ENCODE measurements at places on chromosomes 1 and 21. TPM values are rescaled to one million over a fixed set of nuclear protein-coding genes. Genes with fewer than 3 reads are reported as not detected.

FCGR3B gene
- 33.5 TPM for total RNA-seq

DNA sequence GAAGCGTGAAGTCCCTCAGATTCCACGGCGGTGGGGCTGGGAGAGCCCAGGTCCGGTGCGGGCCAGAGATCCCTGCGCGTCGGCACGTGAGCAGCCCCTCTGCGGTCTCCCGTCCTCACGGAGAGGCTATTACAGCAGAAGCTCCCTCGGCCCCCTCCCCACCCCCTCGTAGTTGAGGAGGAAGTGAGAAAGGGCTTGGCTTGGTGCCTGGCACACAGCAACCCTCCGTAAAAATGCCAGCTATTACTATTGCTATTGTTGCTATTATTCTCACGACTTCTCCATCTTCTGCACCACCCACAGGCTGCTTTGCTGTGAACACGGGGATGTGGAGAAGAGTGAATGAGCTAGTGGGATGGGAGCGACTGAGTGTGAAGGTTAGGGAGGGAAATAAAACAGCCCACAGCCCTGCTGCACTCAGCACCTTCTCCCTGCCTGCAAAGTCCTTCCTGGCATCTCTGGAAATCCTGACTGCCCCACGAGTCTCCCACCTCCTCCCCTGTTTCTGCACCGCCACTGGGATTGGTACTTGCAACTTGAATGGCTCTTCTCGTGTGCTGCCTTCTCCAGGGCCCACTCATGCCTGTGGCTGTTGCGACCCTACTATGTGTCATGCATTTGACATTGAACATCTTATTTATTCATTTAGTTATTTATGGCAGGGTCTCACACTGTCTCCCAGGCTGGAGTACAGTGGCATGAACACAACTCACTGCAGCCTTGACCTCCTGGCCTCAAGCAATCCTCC is 26.6 kb downstream of the ZBTB18 start:
- no peaks in the 10 kb centered on the region for H3K36me3 ChIP-seq
- H3K27me3 ChIP-seq = no peaks in the 10 kb centered on the region
- no peak overlapping the region for H3K27ac ChIP-seq

SLC2A5 gene
- total RNA-seq = 0.30 TPM

- no peaks in the 10 kb centered on the region for H3K27me3 ChIP-seq
- DNase-seq = no peak
- no peak overlapping the region for H3K27ac ChIP-seq
- no peaks in the 10 kb centered on the region for H3K36me3 ChIP-seq
Observed at GRCh38 chr1:7084232-7084894, 299.1 kb downstream of the CAMTA1 start.

GRCh38 chr21:14405962-14406361 is 23.0 kb upstream of the HSPA13 start:
- H3K4me1 ChIP-seq = no peaks in the 10 kb centered on the region
- H3K27ac ChIP-seq = no peak overlapping the region
- H3K36me3 ChIP-seq = no peaks in the 10 kb centered on the region
- no peak for DNase-seq

DNA sequence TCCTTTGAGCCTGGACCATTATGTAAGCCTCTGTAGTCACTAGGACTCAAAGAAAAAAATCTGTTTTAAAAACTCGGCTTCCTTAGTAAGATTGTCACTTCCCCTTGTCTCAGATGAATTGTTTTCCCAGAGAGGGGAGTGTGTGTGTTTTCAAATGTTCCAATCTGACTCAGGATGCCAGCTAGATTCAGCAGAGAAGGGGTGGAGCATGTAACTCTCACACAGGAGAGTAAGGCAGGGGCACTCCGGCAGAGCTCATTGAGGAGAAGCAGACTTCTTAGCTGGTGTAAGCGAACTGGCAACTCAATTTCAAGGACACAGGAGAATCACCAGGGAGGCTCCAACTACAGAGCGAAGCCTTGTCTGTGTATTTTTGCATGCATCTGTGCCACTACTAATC is 623.2 kb downstream of the LMO4 start:
- H3K4me1 ChIP-seq = no peaks in the 10 kb centered on the region
- H3K36me3 ChIP-seq = no peaks in the 10 kb centered on the region
- H3K27me3 ChIP-seq = no peaks in the 10 kb centered on the region
- H3K4me3 ChIP-seq = no peak overlapping the region
- no peak overlapping the region for H3K27ac ChIP-seq

DNA sequence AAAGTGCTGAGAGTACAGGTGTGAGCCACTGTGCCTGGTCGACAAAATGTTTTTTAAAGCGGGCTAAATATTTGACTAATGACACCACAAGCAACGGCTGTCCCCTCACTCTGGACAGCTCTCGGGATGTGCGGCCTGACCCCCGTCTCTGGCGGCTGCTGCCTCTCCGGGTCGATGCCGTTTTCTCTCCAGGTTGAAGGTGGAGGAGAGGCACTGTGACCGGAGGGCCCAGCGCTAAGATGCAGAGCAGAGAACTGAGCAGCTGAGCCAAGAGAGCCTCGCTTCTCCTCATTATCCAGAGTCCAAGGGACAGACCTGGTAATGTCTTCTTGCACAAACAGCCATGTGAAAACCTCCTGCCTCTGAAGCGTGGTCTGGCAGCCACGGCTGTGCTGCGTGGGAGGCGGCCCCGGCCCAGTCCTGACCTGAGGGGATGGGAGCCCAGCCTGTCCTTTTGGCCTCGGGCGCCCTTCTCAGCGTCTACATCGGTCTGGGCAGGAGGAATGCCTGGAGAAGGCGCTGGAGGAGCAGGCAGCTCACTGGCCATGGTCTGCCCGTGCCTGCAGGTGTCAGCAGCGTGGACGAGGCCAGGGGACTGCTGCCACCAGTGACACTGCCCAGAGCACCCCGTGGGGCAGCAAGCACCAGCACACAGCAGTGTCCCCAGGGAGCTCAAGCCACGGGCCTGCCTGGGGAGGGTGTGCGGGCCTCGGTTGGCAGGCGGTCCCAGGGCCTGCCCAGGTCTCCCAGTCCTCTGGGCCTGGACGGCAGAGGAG is 10.3 kb downstream of the MORN1 start:
- no peaks in the 10 kb centered on the region for H3K27me3 ChIP-seq
- DNase-seq = no peak
- peaks cover 9% of the 10 kb centered on the region for H3K4me1 ChIP-seq
- H3K36me3 ChIP-seq = no peaks in the 10 kb centered on the region

FNDC10 gene
- 13.6 TPM for total RNA-seq

SLC9C2 gene
- not detected for total RNA-seq

GRCh38 chr1:12475947-12476346 is 142.1 kb downstream of the DHRS3 start:
- peak overlapping the region; percentile 4 for H3K27ac ChIP-seq
- no peaks in the 10 kb centered on the region for H3K27me3 ChIP-seq
- H3K4me3 ChIP-seq = no peak overlapping the region
- no peak for DNase-seq
- H3K4me1 ChIP-seq = peaks cover 85% of the 10 kb centered on the region

DNA sequence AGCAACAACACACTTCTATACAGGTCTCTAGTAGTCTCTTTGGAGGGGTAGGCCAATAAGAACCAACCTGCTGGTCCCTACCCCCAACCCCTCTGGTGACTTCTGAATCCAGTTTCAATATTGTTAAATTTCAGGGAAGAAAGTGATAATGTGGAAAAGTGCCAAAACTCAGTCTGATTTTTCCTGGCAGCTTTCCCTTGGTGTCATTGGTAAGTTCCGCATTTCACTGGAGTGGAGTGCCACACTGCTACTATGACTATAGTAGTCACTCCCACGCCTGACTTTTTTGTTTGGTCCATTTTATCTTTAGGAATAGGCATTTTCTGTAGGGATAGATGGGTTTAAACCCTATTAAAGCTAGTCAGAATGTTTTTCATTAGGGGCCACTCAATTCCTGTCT is 5.7 kb upstream of the ARID1A start:
- H3K27me3 ChIP-seq = no peaks in the 10 kb centered on the region
- H3K36me3 ChIP-seq = no peaks in the 10 kb centered on the region
- H3K4me1 ChIP-seq = peaks cover 37% of the 10 kb centered on the region
- no peak overlapping the region for H3K27ac ChIP-seq

GRCh38 chr1:61687901-61688300 is 37.0 kb downstream of the TM2D1 start:
- no peak for DNase-seq
- H3K4me3 ChIP-seq = no peak overlapping the region
- no peak overlapping the region for H3K27ac ChIP-seq
- H3K4me1 ChIP-seq = no peaks in the 10 kb centered on the region

DNA sequence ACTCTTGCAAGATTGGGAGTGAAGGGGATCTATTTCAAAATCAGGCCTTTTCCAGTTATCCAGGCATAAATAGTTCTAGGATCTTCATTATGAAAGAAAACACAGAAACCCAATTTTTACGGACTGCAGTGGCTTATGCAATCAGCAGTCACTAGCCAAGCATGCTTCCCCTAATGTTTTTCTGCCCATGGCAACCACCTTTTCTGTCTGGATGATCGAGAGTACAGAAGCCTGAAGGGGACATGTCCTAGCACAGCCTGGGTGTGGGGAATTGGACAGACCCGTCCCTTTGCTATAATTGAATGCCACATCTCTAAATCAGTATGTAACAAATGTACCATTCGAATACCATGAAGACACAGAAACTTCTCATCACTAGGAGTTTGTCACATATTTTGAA is 29.8 kb upstream of the NCAM2 start:
- DNase-seq = no peak
- H3K4me1 ChIP-seq = no peaks in the 10 kb centered on the region
- no peaks in the 10 kb centered on the region for H3K36me3 ChIP-seq
- no peaks in the 10 kb centered on the region for H3K27me3 ChIP-seq
- H3K4me3 ChIP-seq = no peak overlapping the region
- no peak overlapping the region for H3K27ac ChIP-seq

DNA sequence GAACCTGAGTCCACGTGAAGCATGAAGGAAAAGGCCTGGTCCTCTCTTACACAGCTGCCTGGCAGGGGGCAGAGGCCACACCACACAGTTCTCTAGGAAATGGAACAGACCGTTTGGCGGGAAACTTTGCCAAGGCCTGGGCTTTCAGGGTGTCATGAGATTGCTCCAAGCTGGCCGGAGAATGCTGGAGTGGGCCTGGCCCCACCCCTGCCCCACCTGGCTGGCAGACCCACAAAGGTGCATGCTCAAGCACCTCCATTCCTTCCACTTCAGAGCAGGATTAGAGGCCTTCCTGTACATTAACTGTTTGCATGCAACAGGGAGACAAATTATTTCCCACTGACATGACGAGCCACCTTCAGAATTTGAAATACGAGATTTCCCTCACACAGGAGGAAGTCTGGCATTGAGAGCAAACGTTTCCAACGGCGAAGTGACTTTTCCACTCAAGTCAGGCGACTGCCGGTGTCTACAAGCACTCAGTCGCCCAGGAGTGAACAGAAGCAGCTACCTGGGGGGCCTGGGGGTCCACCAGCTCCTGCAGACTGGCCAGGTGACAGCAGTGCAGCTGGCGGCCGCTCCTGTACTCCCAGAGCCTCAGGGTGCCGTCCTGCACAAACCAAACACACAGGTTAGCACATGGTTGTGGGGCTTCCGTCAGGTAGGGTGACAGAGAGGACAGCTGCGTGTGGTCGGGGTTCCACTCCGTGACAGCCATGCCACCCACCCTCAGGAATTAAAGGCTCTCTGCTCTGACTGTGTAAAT is 24.0 kb downstream of the WDR4 start:
- H3K4me1 ChIP-seq = no peaks in the 10 kb centered on the region
- H3K27me3 ChIP-seq = no peaks in the 10 kb centered on the region
- no peak overlapping the region for H3K4me3 ChIP-seq
- no peak overlapping the region for H3K27ac ChIP-seq
- DNase-seq = peak; percentile 89

GRCh38 chr1:1281533-1282321 is 1.5 kb downstream of the SCNN1D start:
- H3K4me3 ChIP-seq = no peak overlapping the region
- H3K36me3 ChIP-seq = no peaks in the 10 kb centered on the region
- DNase-seq = peak; percentile 81
- H3K27ac ChIP-seq = no peak overlapping the region

EXTL1 gene
- not detected for total RNA-seq

TAS1R1 gene
- not detected for total RNA-seq

FCGR3A gene
- total RNA-seq = 203 TPM

S100A13 gene
- 82.2 TPM for total RNA-seq
